H7 (cell line): ENCODE measurements at places on chromosomes 11 and 22. TPM values are rescaled to one million over a fixed set of nuclear protein-coding genes. Genes with fewer than 3 reads are reported as not detected.
A peak's percentile ranks its signal among the peaks of the same experiment; 100 is the strongest.

DNA sequence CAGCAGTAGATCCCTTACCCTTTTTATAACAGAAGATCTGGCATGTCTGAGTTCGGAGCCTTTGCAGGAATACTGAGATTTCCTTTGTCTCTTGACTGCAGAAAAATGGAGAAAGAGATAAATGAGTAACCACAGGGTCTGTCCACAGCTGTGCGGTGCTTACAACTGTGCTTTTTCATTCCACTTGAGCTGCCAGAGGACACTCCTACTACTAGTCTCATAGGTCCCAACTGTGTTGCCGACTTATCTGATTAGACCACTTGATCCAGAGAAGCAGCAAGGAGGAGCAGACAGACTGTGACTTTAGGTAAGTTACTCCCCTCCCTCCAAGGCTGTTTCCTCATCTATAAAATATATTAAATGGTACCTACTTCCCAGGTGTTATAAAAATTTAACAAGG is 17.5 kb downstream of the FAM227A start:
- DNase-seq, result no peak

DNA sequence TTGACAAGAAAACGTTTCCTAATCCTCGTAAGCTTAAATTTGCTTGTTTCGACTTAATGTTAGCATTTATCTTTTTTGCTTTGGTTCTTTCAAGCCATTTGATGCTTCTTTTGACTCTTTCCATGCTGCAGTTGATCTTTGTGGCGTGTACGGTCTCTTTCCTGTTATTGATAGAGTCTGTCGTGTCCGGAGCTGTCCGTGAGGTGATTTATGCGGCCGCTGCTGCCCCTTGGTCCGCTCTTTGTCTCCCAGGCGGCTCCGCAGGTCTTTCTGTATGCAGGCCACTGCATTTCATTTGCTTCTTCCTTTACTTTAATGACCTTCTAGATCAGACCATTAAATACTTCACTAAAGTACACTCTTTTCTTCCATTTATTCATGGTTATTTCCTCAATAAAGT is 50.3 kb downstream of the TBC1D22A start:
- DNase-seq, result no peak

DNA sequence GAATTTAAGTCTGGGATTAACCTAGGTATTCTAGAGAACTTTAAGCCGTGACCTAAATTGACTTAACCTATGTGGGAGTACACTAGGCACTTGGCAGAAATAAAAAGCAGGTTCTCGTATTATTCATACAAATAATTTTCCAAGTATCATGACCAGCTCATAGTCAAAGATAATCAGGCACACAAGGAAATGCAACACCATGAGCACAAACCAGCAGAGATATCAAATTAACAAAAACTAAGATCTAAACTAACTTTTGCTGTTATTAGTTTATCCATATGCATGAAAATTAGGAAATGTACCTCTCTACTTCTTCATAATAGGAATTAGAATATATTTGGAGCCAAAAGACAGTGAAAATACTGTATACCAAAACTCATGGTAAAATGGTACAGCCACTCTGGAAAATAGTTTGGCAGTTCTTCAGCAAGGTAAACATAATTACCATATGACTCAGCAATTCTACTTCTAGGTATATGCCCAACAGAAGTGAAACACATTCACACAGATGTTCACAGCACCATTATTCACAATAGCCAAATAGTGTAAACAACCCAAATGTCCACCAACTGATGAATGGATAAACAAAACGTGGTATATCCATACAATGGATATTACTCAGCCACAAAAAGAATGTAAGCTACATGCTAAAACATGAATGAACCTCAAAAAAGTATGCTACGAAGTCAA is 154.1 kb downstream of the ENTHD1 start:
- no peak for DNase-seq

DNA sequence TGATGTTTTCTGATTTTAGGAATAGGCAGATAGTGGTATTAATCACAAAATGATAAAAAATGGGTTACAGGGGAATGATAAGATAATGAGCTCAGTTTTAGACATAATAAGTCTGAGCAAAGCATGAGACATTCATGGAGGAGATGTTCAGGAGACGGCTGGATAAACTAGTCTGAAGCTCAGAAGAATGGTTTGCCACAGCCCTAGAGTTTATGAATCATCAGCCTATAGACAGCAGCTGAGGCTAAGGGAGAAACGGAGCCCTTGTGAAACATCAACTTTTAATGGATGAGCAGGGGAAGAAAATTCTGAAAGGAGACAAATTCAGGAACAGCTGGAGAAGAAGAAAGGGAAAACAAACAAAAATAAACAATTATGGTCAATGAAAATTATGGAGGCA is 87.2 kb downstream of the RELT start:
- DNase-seq, result no peak

GRCh38 chr11:2768471-2769408 is 68.9 kb upstream of the KCNQ1OT1 start:
- DNase-seq, result no peak

- no peak for DNase-seq
Measured at GRCh38 chr11:43418197-43418596, 59.5 kb downstream of the TTC17 start.

- peak; percentile 91 for DNase-seq
Measured at GRCh38 chr11:77101043-77101537, 1.6 kb upstream of the OMP start.

The NOX4 gene
- 0.69 and 1.3 TPM in 2 replicates for total RNA-seq

GRCh38 chr11:117563556-117563955 is 233.5 kb downstream of the DSCAML1 start:
- no peak for DNase-seq

DNA sequence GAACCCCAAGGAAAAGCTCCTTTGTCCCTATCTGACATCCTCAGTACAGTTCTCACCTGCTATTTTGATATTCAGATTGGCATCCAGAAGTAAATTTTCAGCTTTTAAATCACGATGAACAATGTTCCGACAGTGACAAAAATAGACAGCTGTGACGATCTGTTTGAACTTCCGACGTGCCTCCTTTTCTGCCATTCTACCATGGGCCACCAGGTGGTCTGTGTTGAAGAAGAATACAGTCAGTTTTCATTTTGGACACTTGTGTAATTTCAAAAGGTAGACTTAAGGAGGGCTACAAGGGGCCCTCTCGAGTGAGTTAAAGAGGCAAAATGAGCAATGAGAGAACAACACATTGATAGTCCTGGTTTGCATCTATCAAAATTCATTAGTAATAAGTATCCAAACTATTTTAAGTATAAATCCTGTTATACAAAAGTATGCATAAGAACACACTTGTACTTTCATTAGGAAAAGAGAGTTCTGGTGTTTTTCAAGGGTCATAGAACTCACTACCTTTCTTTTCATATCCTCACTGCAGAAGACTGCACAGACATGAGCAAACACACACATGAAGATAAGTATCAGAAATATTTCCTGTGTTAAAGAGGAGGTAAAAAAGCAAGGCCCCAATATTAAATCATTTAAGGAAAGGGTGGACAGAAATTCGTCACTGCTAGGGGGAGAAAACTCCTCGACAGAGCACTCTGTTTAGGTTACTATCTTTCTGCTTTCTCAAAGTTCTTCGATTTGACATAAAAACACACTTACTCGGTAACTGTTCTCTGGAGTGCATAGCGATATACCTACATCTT is 89.9 kb upstream of the APOA1 start:
- no peak for DNase-seq

- DNase-seq, result no peak
Measured at GRCh38 chr11:111922803-111923202, 4.1 kb downstream of the C11orf52 start.

The C11orf65 gene
- 0.41 and 1.2 TPM in 2 replicates for total RNA-seq

DNA sequence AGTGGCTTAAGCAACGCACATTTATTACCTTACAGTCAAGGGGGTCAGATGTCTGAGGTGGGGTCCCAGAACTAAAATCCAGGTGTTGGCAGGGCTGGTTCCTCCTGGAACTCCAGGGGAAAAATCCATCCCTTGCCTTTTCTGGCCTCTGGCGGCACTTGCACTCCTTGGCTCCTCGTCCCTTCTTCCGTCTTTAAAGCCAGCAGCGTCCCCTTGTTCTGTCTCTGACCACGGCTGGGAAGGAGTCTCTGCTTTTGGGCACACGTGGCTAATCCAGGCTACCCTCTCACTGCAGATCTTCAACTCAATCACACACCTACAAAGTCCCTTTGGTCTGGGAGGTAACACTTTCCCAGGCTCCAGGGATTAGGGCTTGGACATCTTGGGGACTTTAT is 73.5 kb upstream of the WNT7B start:
- no peak for DNase-seq

DNA sequence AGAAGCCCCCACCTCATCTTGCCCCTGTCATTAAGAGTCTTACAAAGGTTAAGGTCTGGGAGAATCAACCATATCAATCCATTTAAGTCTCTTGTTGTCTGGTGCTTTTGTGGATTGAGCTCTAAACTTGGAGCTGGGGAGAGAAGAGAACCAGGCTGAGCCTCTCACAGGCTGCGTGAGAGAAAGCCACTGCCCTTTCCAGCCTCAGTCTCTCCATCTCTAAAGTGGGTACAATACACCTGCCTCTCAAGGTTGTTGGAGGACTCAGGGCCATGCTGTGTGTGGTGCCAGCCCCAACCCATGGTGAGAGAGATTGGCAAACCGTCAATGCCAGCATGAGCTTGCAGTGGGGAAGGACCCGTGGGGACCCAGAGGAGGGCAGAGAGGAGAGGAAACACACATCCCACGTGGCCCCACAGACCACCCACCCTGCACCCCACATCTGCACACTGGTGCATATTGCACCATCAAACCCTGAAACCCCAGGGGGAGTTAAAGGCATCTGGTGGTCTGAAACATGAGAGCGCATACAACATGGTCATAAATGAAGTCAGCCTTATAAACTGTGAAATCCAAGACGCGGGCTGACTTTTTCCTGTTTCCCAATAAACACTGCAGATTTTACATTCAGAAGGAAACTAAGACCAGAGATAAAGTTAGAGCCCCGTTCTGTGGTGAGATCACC is 27.5 kb upstream of the FBLN1 start:
- no peak for DNase-seq

The SGSM1 gene
- 1.1 and 2.3 TPM in 2 replicates for total RNA-seq

GRCh38 chr22:44348971-44349560 is 36.3 kb upstream of the SHISAL1 start:
- peak; percentile 64 for DNase-seq

DNA sequence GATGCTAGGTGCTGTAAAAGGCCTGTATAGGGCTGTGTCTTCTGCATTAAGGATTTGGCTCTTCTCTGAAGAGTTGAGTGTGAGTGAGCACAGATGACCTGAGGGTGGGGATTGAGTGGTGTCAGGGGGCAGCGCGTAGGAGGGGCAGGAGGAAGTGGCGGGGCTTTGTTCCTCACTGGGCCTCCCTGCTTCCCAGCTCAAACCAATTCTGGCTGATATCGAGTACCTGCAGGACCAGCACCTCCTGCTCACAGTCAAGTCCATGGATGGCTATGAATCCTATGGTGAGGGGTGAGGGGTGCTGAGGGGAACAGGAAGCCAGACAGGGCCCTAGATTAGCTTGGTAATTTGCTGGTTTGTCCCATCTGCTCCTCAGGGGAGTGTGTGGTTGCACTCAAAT is 9.1 kb downstream of the PHOX2A start:
- peak; percentile 23 for DNase-seq
